ENCODE measurements at places on chromosomes 4 and X.

- no peak for DNase-seq
Observed at GRCh38 chrX:54794795-54795194, 3.3 kb downstream of the ITIH6 start.

GRCh38 chr4:99714179-99714578, 56.6 kb upstream of the C4orf54 start:
- DNase-seq: no peak

DNA sequence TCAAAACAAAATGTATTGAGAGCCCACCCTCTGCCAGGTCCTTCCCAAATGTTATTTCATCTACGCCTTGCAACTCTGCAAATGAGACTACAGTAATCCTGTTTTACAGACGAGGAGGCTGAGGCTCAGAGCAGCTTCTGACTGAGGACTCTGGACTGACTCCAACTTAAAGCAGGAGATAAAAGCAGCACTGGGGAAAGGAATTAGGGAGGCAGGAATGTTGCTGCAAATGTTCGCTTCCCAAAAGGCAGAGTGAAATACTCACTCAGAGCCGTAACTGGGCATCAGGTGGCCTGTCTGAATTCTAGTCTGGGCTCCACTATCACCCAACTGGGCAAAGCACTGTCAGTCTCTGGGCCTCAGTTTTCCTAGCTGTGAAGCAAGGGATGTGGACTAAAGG, 94.7 kb upstream of the SRD5A3 start:
- no peak for DNase-seq

GRCh38 chr4:7638489-7638888, 203.8 kb upstream of the PSAPL1 start:
- no peak for DNase-seq

- no peak for DNase-seq
Observed at GRCh38 chr4:109424093-109424841, 9.3 kb upstream of the SEC24B start.

DNA sequence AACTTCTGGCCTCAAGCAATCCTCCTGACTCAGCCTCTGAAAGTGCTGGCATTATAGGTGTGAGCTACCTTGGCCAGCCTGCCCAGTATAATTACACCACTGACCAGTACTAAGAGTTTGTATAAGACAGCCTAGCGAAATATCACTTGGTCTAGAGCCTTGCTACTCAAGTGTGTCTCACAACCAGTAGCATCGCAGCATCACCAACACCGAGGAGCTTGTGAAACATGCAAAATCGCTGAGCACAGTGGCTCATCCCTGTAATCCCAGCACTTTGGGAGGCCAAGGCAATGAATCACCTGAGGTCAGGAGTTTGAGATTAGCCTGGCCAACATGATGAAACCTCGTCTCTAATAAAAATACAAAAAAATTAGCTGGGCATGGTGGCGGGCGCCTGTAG, 102.0 kb upstream of the GATB start:
- DNase-seq: no peak

DNA sequence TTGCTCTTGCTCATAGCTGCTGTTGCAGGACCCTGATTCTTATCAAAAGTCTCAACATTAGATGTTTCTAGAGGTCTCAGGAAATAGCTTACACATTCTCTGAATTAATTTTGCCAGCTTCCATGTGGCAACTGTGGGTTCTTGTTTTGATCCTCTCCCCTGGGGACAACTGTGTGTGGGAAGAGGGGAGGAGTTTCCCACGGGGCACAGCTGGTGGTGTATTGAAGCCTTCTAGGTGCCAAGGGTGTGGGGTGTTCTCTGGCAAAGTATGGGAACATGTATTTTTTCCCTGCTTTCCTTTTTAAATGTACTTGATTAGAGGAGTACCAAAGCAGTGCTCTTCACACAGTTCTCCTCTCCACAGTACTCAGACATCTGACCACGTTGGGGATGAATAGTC, 212.7 kb downstream of the RPA4 start:
- no peak for DNase-seq

DNA sequence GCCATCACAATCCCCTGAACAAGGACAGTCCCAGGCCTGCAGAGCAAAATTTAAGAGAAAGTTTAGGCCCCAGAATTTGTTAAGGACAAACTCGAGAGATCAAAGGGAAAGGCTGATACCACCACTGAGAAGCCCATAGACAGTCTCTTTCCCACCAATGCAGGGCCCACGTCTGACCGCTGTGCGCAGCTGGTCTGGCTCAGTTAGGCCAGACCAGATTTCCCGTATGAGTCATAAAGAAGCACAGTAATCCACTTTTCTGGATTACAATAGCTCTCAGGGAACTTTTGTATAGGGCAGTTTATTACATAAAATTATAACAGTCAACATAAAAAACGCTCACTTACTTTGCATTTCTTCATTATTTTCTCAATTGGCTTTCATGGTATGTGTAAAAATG, 259.5 kb downstream of the RCHY1 start:
- no peak for DNase-seq

Measured in stimulated activated CD8-positive, alpha-beta memory T cell treated with anti-CD3 and anti-CD28 coated beads, Interleukin-12 subunit alpha, Interleukin-12 subunit beta, amount 100 ng/mL, for 4 hours (primary cell).